ENCODE measurements at places on chromosomes 2 and 18. TPM values are rescaled to one million over a fixed set of nuclear protein-coding genes. Genes with fewer than 3 reads are reported as not detected.

FOXI3 gene
- total RNA-seq: 0.25 TPM

CENPA gene
- total RNA-seq: 1.2 TPM

TBR1 gene
- total RNA-seq: 95.6 TPM

CCDC141 gene
- total RNA-seq: 1.5 TPM

HOXD10 gene
- not detected for total RNA-seq

SLC5A7 gene
- total RNA-seq: 2.5 TPM

ADAM23 gene
- total RNA-seq: 22.9 TPM

NAGK gene
- total RNA-seq: 38.1 TPM

CROCC2 gene
- total RNA-seq: not detected

OTOS gene
- not detected for total RNA-seq

SCN7A gene
- total RNA-seq: 0.98 TPM

AFF3 gene
- 81.4 TPM for total RNA-seq

GCKR gene
- 0.49 TPM for total RNA-seq
